ENCODE measurements at places on chromosomes 1 and 21.

DNA sequence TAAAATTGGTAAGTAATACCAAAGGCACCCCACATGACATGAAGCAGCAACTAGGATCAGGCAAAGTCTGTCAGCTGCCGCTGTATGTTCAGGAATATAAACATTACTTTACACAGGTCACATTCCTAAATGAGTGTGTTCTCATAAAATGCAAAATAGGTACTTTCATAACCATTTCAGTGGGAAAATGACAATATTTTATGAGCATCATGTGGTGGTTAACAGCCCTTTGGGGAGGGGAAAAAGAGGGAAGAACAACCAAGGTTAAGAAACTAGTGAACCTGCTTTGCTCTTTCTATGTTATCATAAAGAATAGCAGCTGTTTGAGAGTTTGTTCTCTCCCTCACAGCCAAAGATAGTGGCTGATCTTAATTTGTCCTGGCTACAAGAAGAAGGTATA is 105.4 kb upstream of the LBR start:
- no peak for DNase-seq

GRCh38 chr21:38948377-38949069 is 142.8 kb downstream of the ETS2 start:
- no peak for DNase-seq

DNA sequence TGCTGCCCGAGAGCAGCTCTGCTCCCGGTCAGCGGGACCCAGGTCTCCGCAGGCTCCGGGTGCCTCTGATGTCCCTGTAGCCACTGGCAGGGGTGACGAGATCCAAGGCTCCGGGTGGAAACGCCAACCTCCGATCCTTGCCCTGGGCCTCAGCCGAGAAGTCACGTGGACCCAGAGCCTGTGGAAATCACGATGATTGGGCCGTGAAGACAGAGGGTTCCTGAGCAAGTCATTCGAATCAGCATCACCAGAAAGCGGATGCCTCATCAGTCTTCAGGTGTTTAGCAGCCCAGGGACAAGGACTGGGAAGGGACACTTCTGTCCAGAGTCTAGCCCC is 12.5 kb downstream of the LRRC3 start:
- no peak for DNase-seq

DNA sequence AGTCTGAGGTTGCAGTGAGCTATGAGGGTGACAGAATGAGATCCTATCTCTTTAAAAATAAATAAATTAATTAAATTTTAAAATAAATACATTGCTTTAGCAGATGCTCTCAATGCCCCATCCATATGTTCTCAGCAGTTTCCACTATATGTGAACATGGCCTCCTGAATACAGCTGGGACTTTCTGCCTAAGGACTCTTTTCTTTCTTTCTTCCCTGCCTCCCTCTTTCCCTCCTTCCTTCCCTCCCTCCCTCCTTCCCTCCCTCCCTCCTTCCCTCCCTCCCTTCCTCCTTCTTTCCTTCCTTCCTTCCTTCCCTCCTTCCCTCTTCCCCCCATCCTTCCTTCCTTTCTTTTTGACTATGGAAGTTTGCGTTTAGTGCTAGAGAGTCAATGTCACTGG is 10.2 kb upstream of the GRIK1 start:
- DNase-seq = no peak

- DNase-seq = no peak
Observed at GRCh38 chr1:52032124-52032784, 1.4 kb downstream of the KTI12 start.

GRCh38 chr1:31712630-31713029 is 8.8 kb upstream of the COL16A1 start:
- no peak for DNase-seq

GRCh38 chr21:15592271-15592860 is 137.4 kb upstream of the USP25 start:
- no peak for DNase-seq

DNA sequence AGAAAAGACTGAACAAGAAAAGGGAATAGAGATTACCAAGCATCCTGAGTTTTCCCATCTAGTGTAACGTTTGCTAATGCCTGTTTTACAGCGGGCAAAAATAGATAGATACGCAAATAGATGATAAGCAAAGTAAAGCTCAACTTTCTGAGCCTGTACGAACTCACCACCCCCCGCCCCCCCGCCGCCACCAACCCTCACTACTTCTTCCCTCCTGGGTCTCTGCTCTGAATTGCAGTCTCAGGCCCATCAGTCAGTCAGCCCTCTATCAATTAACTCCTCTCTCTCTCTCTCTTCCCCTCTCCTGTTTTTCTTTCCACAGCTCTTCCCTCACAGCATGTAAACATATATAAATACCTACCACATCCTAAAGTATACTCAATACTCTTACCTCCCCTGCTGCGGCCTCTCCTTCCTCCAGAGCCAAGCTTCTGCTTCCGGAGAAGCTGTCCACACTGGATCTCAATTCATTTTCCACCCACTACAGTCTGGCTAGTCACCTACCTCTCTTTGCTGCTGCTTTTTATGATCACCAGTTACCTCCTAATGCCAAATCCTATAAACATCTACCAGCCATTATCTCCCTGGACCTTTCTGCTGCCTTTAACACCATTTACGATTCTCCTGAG is 64.6 kb downstream of the CAPN2 start:
- no peak for DNase-seq

DNA sequence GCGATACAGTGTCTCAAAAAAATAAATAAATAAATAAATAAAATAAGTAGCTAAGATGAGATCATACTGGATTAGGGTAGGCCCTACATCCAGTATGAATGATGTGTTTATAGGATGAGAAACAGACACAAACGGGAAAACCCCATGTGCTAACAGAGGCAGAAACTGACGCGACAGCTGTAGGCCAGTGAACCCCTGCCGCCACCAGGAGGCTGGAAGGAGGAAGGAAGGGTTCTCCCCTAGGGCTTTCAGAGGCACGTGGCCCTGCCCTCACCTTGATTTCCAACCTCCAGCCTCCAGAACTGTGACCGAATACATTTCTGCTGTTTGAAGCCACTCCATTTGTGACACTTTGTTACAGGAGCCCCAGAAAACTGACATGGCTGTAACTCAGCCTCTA is 38.5 kb downstream of the CHD5 start:
- no peak for DNase-seq

GRCh38 chr1:180070286-180070685 is 84.4 kb upstream of the QSOX1 start:
- no peak for DNase-seq

DNA sequence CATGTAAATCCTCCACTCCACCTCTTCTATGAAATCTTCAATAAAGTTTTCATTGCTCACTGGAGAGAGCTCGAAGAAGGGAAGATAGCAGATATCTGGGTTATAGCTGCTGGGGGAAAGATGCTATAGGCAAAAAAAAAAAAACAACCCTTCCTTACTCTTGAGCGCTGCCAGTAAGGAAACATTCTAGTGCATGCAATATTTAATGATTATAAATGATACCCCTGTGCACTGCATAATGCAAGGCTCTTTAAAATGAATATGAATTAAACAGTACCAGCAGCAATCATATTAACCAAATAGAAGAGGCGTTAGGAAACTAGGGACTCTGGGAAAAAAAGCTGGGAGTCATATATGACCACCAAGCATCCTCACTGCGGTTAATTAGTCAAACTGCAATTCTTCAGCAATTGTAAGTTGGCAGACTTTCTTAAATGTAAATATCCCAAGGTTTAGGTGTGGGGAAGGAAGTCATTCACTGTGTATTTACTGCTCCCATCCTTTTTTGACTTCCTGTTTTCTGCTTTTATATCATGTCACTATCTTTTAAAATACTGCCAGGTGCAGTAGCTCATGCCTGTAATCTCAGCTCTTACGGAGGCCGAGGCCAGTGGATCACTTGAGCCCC is 3.7 kb upstream of the DMRTB1 start:
- DNase-seq = no peak

- DNase-seq = no peak
Observed at GRCh38 chr1:116571215-116571919, 541 bp upstream of the CD58 start.

DNA sequence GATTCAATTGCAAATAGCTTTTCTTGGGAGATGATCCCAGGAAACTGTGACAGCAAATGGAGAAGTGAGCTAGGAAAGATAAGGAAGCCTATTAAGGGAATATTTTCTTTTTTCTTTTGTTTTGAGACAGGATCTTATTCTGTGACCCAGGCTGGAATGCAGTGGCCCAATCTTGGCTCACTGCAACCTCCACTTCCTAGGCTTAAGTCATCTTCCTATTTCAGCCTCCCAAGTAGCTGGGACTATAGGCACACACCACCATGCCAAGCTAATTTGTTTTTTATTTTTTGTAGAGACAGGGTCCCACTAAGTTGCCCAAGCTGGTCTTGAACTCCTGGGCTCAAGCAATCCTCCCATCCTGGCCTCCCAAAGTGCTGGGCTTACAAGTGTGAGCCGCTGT is 433.7 kb downstream of the RPS6KC1 start:
- DNase-seq = no peak

DNA sequence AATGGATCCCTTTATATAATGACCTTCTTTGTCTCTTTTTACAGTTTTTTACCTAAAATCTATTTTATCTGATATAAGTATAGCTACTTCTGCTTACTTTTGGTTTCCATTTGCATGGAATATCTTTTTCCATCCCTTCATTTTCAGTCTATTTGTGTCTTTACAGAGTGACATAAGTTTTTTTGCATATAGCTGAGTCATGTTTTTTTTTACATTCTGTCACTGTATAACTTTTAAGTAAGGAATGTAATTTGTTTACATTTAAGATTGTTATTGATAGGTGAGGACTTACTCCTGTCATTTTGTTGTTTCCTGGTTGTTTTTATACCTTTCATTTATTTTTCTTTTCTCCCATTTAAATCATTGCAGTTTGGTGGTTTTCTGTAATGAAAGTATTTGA is 402.7 kb upstream of the ADGRL2 start:
- no peak for DNase-seq

GRCh38 chr1:61119085-61119484 is 36.7 kb downstream of the NFIA start:
- DNase-seq = no peak

DNA sequence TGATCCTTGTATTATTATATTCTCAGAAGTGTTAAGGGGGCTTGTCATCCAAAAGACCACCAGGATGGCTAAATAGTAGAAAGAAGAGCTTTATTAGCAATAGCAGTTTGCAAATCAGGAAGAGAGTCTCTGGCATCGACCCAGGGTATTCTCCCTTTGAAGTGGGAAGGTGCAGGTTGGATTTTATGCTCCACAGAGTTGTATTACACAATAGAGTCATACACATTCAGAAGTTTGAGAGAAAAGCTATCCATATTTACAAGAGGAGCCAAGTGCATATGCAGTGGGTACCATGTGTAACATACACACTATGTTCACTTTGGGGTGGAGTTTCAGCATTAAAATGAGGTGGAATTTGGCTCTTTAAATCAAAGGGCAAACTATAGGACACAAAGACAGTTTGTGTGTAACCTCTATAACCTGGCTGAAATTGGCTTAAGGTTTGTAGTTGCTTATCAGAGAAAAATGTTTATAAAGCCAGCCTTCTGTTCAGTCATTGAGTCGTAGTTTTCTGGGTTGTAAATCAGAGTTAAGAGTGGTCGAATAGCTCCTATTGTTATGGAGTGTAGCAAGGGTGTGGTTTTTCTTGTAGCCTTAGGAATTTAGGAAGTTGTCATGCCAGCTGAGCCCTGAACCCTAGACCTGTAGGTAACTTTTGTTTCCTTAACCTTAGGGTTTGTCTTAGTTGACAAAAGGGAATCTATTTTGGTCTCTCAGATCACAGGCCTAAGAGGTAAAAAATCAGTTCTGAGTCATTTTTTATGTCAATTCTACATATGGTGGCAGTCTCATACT is 125.3 kb downstream of the DNM3 start:
- no peak for DNase-seq

DNA sequence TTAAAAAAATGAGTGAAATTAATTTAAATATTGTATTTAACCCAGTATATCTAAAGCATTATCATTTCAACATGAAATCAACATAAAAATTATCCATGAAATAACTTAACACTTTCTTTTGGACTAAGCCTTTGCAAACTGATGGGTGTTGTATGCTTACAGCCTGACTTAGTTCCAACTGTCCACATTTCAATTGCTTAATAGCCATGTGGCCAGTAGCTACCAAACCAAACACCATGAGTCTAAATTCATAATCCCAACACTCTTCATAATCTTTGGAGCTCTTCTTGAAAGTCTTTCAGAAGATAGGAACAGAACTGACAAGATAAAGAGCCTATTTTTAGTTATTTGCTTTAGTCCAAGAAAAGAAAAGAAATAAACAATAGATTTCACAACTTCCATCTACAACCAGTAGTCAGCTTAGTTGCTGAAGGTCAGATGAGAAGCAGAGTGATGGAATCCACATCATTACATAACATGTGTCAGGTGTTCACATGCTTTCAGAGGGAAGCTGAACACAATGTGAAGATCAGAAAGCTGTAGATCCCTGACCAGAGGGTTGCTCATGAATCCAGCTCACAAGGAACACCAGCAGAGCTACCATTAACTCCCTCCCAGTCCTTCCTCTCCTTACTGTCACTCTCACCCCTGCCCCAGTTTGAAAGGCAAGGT is 144.0 kb upstream of the ZNF648 start:
- no peak for DNase-seq

GRCh38 chr1:232984577-232985425 is 34.4 kb downstream of the NTPCR start:
- DNase-seq = no peak

- DNase-seq = no peak
Observed at GRCh38 chr1:223208164-223209076, 65.4 kb upstream of the TLR5 start.

DNA sequence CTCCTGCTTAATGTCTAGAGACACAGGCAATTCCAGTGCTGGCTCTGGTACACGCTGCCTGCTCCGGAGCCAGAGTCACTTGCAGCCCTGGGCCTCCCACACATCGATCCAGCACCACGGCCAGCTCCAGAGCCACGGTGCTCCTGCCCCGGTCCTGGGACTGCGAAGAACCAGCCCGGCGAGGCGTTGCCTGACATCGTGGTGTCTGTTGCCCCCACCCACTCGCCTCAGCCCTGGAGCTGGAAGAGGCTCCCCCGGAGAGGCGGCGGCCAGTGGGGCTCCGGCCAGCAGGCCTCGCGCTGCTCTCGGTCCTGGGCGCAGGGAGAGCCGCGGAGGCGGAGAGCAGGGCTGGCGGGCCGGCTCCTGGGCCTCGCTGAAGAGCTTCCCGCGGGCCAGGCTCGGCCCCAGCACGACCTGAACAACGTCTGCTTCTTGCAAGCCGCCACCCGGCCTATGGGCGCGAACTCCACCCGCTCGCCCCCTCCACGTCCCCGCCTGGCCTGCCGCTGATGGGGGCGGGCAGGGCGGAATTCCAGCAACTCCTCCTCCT is 364.8 kb downstream of the CEP170 start:
- no peak for DNase-seq

- no peak for DNase-seq
Observed at GRCh38 chr1:176826265-176826664, 338.2 kb downstream of the ASTN1 start.

- DNase-seq = no peak
Observed at GRCh38 chr1:228365271-228366061, 41.2 kb downstream of the TRIM11 start.

DNA sequence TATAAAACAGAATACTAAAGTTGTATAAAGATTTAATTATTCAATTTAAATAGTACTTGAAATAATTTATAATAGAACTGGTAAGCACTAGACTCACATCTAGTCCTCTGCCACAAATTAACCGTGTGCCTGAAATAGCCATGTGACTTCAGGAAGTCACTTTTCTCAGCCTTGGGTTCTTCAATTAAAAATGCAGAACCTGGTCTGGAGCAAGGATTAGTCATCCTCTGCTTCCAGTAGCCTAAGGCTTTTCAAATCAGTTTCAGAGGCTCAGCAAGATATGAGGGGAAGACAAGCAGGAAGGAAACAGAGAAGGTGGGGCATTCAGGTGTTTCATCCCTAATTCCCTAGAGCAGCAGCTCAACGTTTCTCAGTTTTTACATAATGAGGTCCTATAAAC is 23.0 kb downstream of the DPH5 start:
- DNase-seq = no peak

GRCh38 chr1:232797856-232798510 is 7.2 kb upstream of the MAP10 start:
- DNase-seq = no peak
